ENCODE measurements at places on chromosomes 13 and 19.

- no peak for DNase-seq
These were observed 109.2 kb downstream of the PCDH17 start for GRCh38 chr13:57740719-57741118.

DNA sequence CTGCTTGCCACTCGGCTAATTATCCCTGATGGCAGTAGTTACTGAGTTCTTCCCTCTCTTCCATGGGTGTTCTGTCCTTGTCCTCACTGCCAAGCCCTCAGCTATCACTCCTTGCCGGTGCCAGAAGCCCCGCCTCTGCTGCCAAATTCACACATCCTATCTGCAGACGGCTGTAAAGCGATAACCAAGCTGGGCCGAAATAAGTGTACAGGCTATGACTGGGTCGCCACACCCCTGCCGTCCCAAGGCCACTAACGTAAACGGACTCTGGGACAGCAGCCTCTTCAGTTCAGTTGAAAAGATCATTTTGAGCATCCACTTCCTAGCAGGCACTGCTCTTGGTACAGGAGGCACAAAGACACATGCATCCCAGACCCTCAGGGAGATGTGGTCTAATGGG is 13.3 kb downstream of the SLC7A1 start:
- DNase-seq, result no peak

DNA sequence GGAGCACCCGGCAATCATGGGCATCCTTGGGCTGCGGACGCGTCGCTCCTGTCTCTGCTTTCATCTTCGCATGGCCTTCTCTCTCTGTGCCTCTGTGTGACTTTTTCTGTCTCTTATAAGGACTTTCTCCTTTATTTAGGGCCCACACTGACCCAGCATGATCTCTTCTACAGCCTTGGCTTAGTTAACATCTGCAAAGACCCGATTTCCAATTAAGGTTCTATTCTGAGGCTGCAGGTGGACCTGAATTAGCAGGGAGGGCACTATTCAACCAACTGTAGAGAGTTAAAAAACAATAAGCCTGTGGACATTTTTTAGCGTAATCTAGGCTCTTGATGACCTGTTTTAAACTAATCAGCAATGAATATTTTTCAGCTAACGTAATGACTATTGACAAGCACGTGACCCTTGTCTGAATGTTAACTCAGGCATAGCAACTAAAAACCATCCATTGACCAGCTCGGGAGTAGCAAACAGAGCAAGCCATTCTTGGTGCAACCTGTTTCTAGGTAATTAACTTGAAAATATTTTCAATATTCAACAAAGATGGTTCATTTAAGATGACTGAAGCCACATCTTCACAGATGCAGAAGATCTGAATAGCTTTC is 15.2 kb downstream of the F10 start:
- DNase-seq, result no peak

DNA sequence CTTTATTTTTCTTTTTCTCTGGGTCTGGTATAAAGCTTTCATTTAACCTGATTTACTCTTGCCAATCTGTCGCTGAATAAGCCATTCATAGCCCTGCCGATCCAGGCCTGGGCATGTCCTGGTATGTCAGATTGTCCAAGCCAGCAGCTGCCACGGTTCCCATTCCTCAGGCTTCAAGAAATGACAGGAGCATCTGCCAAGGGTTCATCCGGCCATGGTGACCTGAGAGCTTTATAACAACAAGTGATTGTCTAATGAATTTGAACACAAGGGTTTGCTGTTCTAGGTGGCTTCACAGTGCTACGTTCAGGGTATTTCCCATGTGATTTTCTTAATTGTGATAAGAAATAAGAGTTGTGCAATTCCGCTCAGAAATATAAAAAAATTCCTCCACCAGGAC is 20.0 kb downstream of the PNMA8A start:
- DNase-seq, result no peak

GRCh38 chr13:95708811-95709500 is 32.0 kb downstream of the DNAJC3 start:
- peak; percentile 50 for DNase-seq

- DNase-seq, result no peak
These were observed 48.2 kb upstream of the PEPD start for GRCh38 chr19:33569821-33570220.

GRCh38 chr13:74867460-74867859 is 614.5 kb downstream of the TBC1D4 start:
- peak; percentile 33 for DNase-seq

- no peak for DNase-seq
These were observed 9.1 kb upstream of the C19orf12 start for GRCh38 chr19:29724102-29724641.

- no peak for DNase-seq
These were observed 6.4 kb upstream of the CACTIN start for GRCh38 chr19:3632739-3633558.

DNA sequence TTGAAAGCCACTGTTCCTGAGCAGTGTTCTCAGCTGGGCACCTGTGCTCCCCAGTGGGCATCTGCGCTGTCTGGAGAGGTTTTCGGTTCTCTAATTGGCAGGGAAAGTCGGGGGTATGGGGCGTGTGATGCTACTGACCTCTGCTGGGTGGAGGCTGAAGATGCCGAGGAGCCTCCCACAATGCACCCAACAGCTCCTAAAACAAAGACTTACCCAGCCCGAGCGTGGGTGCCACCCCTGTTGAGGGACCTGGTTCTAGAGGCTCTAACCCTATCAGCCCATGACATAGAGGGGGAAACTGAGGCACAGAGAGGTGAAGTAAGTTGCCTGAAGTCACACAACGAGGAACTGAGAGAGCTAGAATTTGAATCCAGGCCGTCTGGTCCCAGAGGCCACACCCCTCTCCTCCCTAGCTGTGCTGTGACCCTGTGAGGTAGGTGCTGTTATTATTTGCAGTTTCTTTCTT is 2.3 kb downstream of the SPACA4 start:
- peak; percentile 43 for DNase-seq

- peak; percentile 13 for DNase-seq
These were observed 277.8 kb downstream of the FOXO1 start for GRCh38 chr13:40388617-40389016.

DNA sequence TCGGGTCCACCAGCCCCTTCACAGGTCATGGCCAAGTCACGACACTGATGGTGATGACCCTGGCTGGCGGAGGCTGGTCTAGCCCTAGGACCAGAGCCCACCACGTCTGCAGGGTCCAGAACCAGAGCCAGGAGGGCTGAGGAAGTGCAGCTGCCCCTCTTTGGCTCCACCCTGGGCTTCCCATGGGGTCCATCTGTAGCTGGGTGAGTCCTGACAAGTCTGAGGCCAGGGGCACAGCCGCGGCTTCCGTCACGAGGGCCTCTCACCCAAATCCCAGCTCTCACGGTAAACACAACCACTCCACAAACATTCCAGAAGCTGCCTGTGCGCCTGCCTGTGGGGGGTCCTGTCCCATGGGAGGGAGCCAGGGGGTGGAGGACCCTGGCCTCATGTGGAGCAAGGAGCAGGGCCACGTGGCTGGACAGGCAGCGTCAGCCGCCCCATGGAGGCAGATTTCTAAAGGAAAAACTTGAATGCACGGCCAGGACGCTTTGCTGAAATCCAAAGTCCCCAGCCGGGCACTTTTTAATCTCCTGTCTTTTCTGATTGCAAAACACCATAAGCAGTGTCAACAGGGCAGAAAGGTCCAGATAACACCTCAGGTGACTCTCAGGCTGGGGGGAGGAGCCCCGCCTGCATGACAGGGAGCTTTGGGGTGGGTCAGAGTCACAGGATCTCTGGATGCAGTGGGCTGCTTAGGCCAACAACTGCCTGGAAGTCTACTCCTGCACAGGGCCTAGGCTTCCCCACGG is 29.9 kb downstream of the CEBPG start:
- DNase-seq, result no peak

- DNase-seq, result peak; percentile 29
These were observed 9.4 kb downstream of the SCGB2B2 start for GRCh38 chr19:34667349-34668076.

GRCh38 chr13:95643571-95643935 is 953 bp downstream of the DZIP1 start:
- peak; percentile 28 for DNase-seq

- DNase-seq, result no peak
These were observed 1331.5 kb upstream of the PCDH20 start for GRCh38 chr13:62747152-62747551.

- DNase-seq, result no peak
These were observed 23.1 kb downstream of the PSPC1 start for GRCh38 chr13:19759669-19760068.

GRCh38 chr13:67619351-67619994 is 389.3 kb upstream of the PCDH9 start:
- DNase-seq, result no peak

DNA sequence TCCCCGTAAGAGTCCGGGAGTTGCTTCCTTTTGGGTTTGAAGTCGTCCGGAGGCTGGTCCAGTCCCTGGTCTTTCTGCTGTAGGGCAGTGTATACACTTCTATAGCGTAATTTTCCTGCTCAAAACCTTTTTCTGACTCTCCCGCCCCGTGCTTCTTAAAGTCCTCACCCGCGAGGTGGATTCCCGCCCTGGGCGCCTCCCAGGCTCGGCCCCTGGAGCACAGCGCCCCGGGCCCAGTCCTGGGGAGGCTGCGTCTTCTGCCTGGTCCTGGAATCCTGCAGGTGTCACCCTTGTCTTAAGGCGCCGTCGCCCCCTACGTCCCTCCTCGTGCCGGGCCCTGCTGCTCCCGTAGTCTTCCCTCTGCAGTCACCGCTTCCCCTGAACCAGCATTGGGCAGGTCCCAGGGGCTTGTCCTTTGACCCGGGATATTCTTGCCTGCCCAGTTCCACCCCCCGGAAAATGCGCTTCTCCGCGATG is 34.4 kb upstream of the ZNF808 start:
- DNase-seq, result no peak

DNA sequence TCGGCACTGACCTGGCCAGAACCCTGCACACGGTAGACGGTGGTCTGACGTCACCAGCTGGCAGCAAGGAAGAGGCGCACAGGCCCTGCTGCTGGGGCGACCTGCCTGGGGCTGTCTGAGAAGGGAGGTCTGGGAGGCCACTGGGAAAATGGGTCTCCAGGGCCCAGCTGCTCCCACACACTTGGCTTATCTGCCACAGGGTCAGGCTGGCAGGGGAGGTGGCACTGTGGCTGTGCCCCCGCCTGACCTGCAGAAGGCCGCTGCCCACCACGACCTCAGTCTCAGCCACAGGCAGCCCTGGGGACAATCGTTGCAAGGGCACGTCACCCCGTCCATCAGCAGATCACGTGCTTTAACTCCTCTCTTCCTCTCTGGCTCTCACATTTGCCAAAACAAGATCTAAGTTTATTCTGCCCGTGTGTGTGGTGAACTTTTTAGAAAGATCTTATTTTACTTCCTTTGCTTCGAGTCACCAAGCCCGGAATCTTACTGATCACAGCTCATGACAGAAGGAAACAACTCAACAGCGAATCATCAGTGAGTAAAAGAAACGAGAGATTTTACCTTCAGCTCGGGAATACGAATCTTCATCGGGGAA is 45.2 kb upstream of the RANBP3 start:
- peak; percentile 59 for DNase-seq

GRCh38 chr13:110245416-110245899 is 61.5 kb downstream of the COL4A1 start:
- DNase-seq, result peak; percentile 75

DNA sequence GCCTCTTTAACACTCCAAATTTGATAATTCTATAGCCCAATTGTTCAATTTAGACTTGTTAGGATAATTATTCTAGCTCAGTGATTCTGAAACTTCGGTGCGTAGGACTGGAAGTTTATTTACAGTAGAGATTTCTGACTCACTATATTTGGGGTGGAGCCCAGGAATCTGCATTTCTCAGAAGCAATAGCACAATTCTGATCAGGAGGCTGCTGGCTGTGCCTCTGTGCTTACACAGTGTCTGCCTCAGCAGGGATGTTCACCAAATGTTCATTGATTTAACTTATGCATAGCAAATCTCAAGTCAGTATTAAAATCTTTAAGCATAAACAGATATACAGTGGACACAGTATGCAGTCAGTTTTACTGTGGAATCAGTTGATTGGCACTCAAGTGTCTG is 45.8 kb downstream of the ATP8A2 start:
- DNase-seq, result no peak

GRCh38 chr13:70090036-70090723 is 17.4 kb upstream of the ATXN8OS start:
- DNase-seq, result no peak

GRCh38 chr13:90760639-90761038 is 586.8 kb upstream of the MIR17HG start:
- DNase-seq, result no peak

- DNase-seq, result no peak
These were observed 94.9 kb downstream of the TM9SF2 start for GRCh38 chr13:99596180-99596579.

DNA sequence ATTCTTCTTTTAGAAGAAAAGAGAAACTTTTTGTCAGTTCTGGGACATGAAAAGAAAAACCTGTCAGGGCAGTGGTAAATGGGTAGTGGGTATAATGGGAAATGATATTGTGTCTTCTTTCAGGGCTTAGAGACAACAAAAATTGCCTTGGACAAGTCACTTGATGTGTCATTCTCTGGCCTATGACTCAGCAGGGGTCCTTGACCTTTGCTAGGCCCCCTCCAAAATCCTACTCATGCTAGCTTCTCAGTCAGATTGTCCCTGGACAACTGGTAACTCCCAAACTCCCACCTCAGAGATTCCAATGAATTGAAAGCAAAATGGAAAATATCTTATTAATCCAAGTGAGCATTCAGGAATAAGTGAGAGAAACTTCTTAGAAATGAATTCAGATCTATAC is 258.8 kb upstream of the SPRY2 start:
- DNase-seq, result no peak

DNA sequence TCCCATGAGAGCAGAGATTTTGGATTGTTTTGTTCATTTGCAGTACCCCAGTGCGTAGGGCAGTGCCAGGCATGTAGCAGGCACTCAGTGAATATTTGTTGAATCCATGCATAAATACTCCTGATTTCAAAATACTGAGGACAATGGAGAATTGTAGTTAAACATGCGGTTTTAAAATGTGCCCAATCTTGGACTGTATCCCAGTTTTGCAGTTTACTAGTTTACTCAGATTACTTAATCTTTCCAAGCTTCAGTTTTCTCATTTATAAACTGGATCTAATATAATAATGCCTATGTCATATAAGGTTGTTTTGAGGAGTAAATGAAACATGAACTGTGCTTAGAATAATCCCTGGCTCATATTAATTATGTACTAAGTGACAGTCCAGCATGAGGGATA is 39.0 kb downstream of the RCBTB2 start:
- DNase-seq, result peak; percentile 74

GRCh38 chr13:42063105-42063504 is 14.7 kb downstream of the DGKH start:
- no peak for DNase-seq

- peak; percentile 29 for DNase-seq
These were observed 8.1 kb upstream of the FXYD3 start for GRCh38 chr19:35107545-35107944.

DNA sequence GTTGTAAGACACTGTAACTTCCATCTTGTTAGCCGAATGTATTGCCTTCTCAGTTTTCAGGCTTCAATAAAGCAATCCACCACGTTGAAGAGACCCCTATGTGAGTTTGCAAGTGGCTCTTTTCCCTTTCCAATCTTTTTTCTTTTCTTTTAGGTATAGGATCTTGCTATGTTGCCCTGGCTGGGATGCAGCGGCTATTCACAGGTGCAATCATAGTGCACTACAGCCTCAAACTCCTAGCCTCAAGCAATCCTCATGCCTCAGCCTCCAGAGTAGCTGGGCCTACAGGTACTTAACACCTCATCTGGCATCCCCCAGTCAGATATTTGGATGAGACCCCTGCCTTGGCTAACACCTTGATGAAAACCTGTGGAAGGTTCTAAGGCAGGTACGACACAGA is 33.5 kb upstream of the FEM1A start:
- DNase-seq, result no peak
